ENCODE measurements at places on chromosomes 7 and 10.

DNA sequence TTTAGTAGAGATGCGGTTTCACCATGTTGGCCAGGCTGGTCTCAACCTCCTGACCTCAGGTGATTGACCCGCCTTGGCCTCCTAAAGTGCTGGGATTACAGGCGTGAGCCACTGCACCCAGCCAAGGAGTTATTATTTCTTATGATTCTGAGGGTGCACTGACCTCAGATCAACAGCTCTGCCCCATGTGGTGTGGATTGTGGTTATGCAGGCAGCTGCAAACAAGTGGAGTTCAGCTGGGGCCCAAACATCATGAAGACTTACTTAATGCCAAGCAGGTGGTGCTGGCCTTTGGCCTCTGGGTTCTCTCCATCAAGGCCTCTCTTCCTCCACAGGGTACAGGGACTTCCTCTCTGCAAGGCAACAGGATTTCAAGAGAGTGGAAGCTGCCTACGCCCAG lies 45.1 kb upstream of the OPTN start:
- DNase-seq = no peak

DNA sequence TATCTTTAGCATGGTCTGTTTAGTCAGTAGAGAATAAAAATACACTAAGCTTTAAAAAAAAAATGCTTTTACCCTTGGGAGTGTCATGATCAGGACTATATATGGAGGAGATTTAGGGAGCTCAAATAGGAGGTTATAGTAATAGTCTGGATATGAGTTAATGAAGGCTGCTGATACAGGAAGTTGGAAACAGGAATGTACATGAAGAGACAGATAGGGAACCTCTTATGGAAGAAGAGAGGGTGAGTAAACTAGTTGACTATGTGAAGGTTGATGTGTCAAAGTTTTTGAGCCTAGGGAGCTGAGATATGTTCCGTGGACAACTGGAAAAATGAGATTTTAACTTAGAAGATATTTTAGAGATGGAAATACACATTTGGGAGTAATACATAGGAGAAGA lies 472.0 kb upstream of the FZD8 start:
- DNase-seq = no peak

DNA sequence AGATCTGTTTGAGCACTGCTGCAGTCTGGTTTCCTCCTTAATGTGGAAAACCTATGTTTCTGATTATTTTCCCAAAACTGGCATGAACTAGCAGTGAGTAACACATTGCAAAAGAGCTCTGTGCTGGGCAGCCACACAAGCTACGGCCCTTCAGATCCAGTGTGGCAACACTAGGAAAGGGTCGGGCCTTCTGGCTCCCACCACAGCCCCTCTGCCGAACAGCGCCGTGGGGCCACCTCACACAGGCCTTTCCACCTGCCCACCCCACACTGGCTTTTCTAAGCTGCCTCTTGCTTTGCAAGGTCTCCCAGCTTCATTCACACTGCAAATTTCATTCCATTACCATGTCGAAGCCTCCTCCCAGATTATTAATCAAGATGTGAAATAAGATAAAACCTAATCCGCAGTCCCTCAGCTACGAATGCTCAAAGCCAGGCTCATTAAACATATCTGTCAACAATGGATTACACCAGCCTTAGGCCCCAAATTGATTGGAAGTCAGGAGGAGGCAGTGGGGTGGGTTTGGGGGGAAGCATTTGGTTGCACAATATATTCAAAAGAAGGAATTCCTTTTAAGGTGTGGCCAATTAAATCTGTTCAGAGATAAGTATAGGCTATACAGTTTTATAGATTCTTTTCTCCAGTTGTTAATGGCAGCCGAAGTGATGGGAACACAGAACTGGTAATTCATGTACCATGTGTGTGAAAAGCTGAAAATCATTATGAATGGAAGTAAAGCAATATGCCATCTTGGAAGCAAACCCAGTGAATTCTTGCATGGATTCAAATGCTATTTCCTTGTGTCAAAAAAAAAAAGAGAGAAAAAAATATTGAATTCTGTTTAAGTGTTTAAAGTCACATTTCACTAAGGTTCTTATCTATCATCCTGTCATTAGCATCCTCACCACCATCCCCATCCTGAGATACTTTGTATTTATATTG lies 223.7 kb downstream of the MTERF1 start:
- no peak for DNase-seq

- DNase-seq = no peak
Observed at GRCh38 chr10:43254199-43254730, 12.6 kb downstream of the RASGEF1A start.

GRCh38 chr10:110425684-110426293 lies 71.9 kb upstream of the DUSP5 start:
- peak; percentile 43 for DNase-seq

DNA sequence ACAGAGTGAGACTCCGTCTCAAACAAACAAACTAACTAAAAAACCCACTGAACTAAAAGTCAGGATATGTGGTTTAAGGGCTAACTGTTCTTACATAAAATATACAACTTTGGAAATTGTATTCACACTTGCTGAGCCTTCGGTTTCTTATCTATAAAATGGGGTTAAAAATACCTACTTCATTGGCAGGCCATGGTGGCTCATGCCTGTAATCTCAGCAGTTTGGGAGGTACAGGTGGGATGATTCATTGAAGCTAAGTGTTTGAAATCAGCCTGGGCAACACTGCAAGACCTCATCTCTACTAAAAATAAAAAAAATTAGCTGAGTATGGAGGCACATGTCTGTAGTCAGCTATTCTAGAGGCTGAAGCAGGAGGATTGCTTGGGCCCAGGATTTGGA lies 115.4 kb upstream of the KLF6 start:
- no peak for DNase-seq

DNA sequence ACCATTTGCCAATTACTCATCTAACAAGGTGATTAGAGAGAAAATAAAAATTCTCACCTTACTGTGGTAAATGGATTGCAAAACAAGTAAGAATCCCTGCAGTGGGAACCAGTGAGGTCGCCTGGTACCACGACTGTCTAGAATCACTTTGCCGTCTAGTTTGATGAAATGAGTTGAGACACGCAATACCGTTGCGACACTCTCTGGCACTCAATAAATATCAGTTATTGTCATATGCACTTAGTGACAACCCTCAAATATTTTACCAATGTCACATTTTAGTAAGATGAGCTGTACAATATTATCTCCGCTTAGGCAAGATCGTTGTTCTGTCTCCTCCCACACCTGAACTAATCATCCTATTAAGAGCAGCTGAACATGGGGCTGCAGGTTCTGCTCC lies 114.4 kb upstream of the ADARB2 start:
- DNase-seq = no peak

GRCh38 chr7:99693100-99693426 lies 13.3 kb upstream of the CYP3A5 start:
- DNase-seq = no peak

DNA sequence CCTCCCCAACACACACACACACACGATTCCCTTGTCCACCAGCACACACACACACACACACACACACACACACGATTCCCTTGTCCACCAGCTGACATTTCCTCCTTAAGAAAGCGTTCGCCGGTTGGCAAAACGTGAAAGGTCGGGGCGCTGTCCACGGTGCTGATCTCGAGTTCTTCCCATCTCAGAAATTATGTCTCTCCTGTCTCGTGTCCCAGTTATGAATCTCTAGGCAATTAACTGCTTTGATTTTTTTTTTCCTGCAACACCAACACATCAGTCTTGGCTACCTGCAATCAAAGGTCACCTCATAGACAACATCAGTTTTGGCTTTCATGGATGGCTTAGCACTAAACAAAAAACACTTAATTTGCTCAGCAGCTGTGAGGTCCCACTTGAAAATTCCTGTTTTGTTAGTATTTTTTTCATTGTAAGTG lies 1.9 kb downstream of the INA start:
- DNase-seq = peak; percentile 5

DNA sequence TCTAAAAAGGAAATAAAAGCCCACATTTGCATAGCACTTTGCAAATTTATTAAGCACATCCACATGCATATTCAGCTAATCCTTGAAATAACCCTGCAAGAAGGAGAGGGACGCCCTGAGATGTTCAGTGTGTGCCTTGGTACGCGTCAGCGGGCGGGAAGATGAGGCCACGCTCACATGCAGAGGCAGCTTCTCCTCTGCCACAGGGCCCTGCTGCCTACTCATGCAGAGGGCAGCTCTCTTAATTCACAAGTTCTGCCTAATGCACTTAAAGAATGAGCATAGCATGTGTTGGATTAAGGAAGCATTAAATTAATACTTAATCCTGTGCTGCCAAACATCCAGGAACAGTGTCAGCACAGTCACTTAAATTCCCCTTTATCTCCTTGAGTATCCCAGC lies 132.3 kb downstream of the HECW1 start:
- no peak for DNase-seq

GRCh38 chr7:69208276-69208675 lies 390.0 kb upstream of the AUTS2 start:
- no peak for DNase-seq

DNA sequence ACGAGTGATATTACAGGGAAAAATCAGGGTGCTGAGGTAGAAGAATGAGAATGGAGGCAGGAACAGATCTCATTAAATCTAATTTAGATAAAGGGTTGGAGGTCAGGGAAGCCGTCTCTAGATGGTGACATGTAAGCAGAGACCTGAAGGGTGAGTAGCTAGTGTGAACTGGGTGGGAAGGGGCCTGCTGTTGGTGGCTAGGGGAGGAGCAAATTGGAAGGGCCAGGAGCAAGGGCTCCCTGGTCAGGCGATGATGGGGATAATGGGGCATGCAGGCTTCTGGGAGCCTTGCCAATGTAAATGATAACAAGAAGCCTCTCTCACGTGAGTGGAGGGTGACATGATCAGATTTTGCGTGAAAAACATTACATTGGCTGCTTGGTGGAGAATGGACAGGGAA lies 76.3 kb downstream of the WDFY4 start:
- no peak for DNase-seq

DNA sequence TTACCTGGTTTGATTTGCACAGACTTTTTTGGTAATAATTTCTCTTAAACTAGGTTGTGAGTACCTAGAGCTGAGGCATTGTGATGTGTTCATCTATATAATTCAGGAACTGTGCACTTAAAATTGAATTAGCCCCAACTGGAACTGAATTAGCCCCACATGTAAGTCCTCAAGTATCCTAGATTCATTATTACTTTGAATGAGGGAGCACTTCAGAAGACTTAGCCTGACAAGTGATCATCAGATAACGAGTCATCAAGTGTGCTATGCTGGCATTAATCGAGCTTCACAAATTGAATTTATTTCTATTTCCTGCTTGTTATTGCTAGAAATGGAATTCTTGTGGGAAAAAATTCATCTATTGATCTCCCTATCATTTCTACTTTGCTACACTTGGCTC lies 323.4 kb upstream of the SEMA3D start:
- DNase-seq = no peak

DNA sequence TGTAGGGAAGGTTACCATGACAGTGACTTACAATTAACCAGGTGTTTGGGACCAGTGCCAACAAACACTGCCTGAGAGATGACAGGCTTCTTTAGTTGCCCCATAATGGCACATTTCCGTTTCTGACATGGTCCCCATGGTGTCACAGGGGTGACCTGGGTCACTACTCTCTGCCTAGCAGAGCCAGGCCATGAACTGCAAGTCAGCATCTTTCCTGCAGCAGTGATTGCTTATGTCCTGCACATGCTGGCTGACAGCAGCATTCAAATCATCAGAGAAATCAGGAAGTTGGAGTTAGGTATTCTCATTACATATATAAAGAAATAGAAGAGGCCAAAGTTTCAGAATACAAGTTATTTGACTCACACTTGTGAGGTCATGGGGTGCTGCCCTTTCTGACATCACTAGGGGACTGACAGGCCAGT lies 47.1 kb upstream of the ZNRF2 start:
- no peak for DNase-seq

DNA sequence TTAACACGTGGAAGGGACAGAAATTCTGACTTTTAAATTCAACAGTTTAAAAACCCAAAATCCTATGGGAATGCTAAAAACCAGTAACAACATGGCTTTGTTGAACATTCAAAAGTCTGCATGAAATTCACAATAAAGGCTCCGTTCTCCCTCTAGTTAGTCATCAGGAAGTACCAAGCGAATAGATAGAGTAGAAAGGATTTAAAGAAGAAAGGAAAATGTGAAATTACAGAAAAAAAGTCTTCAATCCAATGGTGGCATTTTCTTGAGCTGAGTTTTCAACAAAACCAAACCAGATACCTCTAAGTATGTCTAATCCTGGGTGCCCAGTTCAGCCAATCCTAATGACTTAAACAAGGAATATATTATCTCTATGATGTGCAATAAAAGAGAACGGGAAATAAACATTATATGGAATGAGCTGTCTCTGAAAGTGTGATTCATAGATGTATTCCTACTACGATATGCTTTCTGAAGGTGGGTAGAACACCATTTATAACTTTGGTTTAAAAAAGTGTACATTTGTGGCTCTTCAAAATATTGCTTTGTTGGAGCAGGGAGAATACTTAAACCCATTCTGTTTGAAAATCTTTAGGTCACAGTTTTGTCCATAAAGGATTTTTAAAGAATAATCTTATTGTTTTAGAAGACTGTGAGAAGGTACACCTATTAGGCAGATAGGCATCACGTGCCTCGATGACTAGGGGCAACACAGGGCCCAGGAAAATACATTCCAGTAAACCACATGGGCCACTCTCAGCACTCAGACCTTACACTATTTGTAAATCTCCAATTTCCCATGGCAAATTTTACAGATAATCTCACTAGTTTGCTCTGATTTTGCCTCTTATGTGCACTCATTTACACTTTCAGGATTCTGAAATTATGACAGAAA lies 87.7 kb downstream of the CUBN start:
- DNase-seq = no peak

GRCh38 chr7:145557805-145558204 lies 558.8 kb upstream of the CNTNAP2 start:
- DNase-seq = no peak

GRCh38 chr7:85464042-85464651 lies 277.3 kb upstream of the SEMA3D start:
- DNase-seq = no peak

- DNase-seq = no peak
Observed at GRCh38 chr7:134777908-134778580, 1.4 kb upstream of the CALD1 start.

DNA sequence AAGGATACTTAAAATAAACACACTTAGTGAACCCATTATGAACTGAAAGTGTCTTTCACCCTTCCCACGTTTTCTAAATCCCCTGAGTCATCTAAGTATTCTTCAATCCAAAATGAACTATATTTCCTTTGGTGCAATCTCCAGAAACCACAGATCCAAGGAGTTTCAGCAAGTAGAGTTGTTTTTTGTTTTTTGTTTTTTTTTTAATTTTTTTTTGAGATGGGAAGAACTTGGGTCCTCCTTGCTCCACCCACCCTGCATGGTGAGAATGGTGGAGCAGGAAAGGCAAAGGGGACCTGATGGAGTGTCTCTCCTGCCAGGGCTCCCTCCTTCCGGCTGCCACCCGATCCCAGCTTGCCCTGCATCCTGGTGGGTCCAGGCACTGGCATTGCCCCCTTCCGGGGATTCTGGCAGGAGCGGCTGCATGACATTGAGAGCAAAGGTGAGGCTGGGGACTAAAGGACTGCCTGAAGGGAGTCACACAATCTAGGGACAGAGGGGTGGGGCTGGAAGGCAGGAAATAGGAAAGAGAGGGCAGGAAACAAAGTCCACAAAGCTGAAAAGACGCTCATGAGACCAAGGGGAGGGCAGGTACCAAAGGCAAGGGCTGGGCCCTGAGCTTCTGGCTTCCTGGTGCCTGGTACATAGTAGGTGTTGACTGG lies 12.1 kb downstream of the ATG9B start:
- no peak for DNase-seq

- DNase-seq = no peak
Observed at GRCh38 chr7:8160250-8160649, 101.7 kb downstream of the ICA1 start.

Data from stimulated activated CD8-positive, alpha-beta memory T cell treated with anti-CD3 and anti-CD28 coated beads, Interleukin-4, amount 100 ng/mL, for 4 hours (primary cell).